ENCODE measurements at places on chromosomes 1 and 21. TPM values are rescaled to one million over a fixed set of nuclear protein-coding genes. Genes with fewer than 3 reads are reported as not detected.

DNA sequence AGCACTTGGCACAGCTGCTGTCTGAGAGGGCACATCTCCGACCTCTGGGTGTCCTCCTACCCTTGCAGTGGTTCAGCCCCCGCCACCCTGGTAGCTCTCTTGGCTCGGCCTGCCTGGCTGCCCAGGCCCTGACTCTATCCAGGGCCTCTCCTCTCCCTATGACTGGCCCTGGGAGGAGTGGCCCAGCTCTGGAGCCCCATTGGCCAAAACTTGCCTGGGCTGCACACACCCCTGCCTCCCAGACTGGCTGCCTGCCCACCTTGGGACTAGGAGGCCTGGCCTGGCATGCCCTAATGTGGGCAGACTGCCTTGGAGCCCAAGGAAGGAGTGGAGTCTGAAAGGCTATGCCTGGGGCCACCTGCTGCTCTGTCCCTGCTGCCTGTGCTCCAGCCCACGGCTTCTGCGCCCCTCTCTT lies 33.6 kb downstream of the ACOT11 start:
- H3K27me3 ChIP-seq: no peaks in the 10 kb centered on the region
- no peaks in the 10 kb centered on the region for H3K4me1 ChIP-seq
- no peak for DNase-seq
- H3K27ac ChIP-seq: no peak overlapping the region
- no peak overlapping the region for H3K4me3 ChIP-seq
- H3K36me3 ChIP-seq: no peaks in the 10 kb centered on the region

DNA sequence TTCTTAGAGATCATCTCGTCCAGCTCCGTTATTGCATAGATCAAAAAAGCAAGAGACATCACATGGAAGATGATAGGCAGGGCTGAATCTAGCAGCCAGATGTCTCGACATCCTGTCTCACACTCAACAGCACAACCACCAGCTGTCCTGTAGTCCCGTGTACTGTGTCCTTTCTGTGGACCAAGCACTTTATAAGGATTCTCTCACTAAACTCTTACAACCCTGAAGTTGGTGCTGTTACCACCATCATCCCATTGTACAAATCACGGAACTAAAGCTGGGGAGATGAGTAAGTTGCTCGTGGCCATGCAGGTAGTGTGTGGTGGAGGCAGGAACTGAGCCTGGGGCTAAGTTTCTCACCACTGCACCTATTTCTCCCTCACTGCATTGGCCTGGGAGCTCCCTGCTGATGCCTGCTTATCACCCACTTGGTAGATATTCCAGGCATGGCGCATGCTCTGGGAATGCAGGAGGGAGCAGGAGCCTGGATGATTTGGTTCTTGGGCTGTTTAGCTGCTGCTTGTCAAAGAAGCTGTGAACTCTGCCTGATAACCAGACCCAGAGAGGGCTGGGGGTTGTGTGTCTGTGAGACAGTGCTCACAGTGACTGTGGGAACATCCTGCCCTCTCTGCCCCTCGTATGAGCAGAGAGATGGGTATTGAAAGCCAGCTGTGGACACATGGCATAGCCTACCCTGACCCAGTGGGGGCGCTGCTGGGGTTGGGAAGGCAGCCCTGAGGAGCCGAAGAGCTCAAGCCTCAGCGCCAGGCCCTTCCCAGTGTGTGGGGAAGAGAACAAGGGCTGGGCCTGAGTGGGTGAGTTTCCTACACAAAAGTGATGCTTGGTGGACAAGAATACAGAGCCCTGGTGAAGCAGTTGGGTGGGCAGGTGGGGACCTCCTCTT lies 13.6 kb downstream of the PPFIA4 start:
- DNase-seq: no peak
- peaks cover 7% of the 10 kb centered on the region for H3K4me1 ChIP-seq
- H3K27ac ChIP-seq: no peak overlapping the region
- no peaks in the 10 kb centered on the region for H3K36me3 ChIP-seq

- H3K36me3 ChIP-seq: no peaks in the 10 kb centered on the region
- no peak overlapping the region for H3K4me3 ChIP-seq
- DNase-seq: no peak
- H3K4me1 ChIP-seq: no peaks in the 10 kb centered on the region
- H3K27me3 ChIP-seq: peaks cover 78% of the 10 kb centered on the region
Observed at GRCh38 chr1:212518188-212519054, 85.7 kb downstream of the NENF start.

GRCh38 chr1:85196358-85196757 lies 4.5 kb downstream of the SYDE2 start:
- no peak overlapping the region for H3K4me3 ChIP-seq
- no peak overlapping the region for H3K27ac ChIP-seq
- H3K27me3 ChIP-seq: no peaks in the 10 kb centered on the region
- DNase-seq: no peak
- peaks cover 4% of the 10 kb centered on the region for H3K4me1 ChIP-seq

DNA sequence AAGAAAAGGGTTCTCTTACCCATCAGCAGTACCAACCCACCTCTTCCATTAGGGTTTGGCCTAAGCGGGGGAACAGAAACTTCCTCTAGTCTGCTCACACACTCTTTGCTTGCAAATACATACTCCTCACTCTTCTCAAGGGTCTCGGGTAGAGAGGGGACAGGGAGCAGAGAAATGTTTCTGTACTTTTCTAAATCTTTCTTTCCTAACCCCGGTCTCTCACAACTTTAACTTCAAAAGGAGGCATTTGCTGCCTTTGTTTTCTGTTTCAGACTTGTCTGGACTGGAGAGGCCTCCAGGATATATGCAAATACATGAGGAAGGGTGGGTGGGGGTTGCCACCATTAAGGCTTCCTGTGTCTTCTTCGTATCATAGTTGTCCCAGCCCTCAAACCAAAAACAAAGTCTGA lies 10.5 kb upstream of the LAX1 start:
- peak; percentile 62 for DNase-seq
- H3K4me3 ChIP-seq: peak overlapping the region; percentile 7
- H3K27me3 ChIP-seq: no peaks in the 10 kb centered on the region
- H3K27ac ChIP-seq: peak overlapping the region; percentile 96
- peaks cover 25% of the 10 kb centered on the region for H3K4me1 ChIP-seq
- H3K36me3 ChIP-seq: no peaks in the 10 kb centered on the region

DNA sequence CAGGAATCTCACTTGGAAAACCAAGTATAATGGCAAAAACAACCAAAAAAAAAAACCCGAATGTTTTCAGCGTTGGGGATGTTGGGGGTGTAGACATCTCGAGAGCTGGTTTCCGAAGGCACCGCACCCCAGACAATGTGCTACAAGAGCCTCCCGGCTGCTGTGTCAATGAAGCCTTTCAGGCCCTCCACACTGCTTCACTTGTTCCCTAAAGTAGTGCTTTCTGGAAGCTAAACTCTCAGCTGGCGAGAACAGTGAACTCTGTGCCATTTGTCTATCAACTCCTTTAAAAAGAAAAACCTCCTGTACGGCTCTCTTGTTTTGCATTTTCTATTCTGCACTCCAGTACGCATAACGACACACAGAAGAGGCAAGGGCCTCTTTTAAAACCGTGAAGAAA lies 32.5 kb downstream of the PLEKHO1 start:
- H3K4me3 ChIP-seq: no peak overlapping the region
- H3K36me3 ChIP-seq: no peaks in the 10 kb centered on the region
- no peaks in the 10 kb centered on the region for H3K27me3 ChIP-seq
- H3K27ac ChIP-seq: no peak overlapping the region

- H3K4me3 ChIP-seq: peak overlapping the region; percentile 62
- peak overlapping the region; percentile 23 for H3K27ac ChIP-seq
- no peaks in the 10 kb centered on the region for H3K4me1 ChIP-seq
- peaks cover 10% of the 10 kb centered on the region for H3K27me3 ChIP-seq
- H3K36me3 ChIP-seq: no peaks in the 10 kb centered on the region
Observed at GRCh38 chr1:37602750-37603694, 7.3 kb upstream of the GNL2 start.

The CASQ1 gene
- polyA plus RNA-seq: not detected

The C1orf141 gene
- not detected for polyA plus RNA-seq

DNA sequence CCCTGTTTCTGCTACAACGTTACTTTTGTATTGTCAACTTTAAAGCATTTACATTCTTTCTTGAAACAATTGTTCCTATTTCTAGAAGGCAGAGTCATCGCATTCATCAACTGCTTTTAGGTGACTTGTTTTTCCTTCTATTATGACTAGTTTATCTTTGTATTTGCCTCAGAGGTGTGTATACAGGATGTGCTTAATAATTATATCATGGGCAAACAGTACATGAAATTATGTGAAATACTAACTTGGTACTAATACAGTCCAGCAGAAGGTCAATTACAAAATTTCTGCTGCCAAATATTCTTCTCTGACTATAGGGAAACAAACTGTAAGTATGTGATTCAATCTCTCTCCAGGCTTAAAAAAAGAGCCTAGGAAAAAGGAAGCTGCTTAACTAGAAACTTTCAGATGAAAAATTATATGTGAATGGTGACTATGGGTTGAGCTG lies 101.6 kb downstream of the C4BPA start:
- no peak overlapping the region for H3K4me3 ChIP-seq
- no peak for DNase-seq
- H3K27ac ChIP-seq: no peak overlapping the region

- no peak overlapping the region for H3K27ac ChIP-seq
- DNase-seq: no peak
- peaks cover 5% of the 10 kb centered on the region for H3K4me1 ChIP-seq
- peaks cover 26% of the 10 kb centered on the region for H3K27me3 ChIP-seq
- no peaks in the 10 kb centered on the region for H3K36me3 ChIP-seq
- no peak overlapping the region for H3K4me3 ChIP-seq
Observed at GRCh38 chr1:121417325-121417923, 232.6 kb downstream of the SRGAP2C start.

- H3K4me1 ChIP-seq: no peaks in the 10 kb centered on the region
- no peak overlapping the region for H3K27ac ChIP-seq
- DNase-seq: no peak
- no peaks in the 10 kb centered on the region for H3K27me3 ChIP-seq
Observed at GRCh38 chr1:197041486-197042353, 25.3 kb downstream of the F13B start.

- peak overlapping the region; percentile 65 for H3K27ac ChIP-seq
- no peak overlapping the region for H3K4me3 ChIP-seq
- no peak for DNase-seq
- H3K4me1 ChIP-seq: no peaks in the 10 kb centered on the region
- H3K36me3 ChIP-seq: peaks cover 26% of the 10 kb centered on the region
Observed at GRCh38 chr1:40772146-40772955, 11.2 kb upstream of the KCNQ4 start.

- no peak for DNase-seq
- H3K4me1 ChIP-seq: peaks cover 45% of the 10 kb centered on the region
- peak overlapping the region; percentile 77 for H3K27ac ChIP-seq
- H3K27me3 ChIP-seq: no peaks in the 10 kb centered on the region
- H3K36me3 ChIP-seq: peaks cover 16% of the 10 kb centered on the region
Observed at GRCh38 chr1:112636597-112637253, 17.1 kb downstream of the CAPZA1 start.

DNA sequence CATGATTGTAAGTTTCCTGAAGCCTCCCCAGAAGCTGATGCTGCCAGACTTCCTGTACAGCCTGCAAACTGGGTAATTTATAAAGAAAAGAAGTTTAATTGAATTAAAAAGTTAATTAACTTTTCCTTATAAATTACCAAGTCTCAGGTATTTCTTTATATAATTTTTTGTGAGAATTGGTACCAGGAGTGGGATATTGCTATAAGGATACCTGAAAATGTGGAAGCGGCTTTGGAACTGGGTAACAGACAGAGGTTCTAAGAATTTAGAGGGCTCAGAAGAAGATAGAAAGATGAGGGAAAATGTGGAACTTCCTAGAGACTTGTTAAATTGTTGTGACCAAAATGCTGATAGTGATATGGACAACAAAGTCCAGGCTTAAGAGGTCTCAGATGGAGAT lies 163.1 kb downstream of the PTPRU start:
- no peaks in the 10 kb centered on the region for H3K36me3 ChIP-seq
- no peak overlapping the region for H3K27ac ChIP-seq
- H3K4me1 ChIP-seq: no peaks in the 10 kb centered on the region
- peaks cover 7% of the 10 kb centered on the region for H3K27me3 ChIP-seq
- no peak for DNase-seq

GRCh38 chr1:226125831-226126230 lies 60.7 kb downstream of the ACBD3 start:
- no peak for DNase-seq
- peak overlapping the region; percentile 72 for H3K27ac ChIP-seq
- no peaks in the 10 kb centered on the region for H3K36me3 ChIP-seq
- H3K4me3 ChIP-seq: peak overlapping the region; percentile 84

The B3GALT5 gene
- polyA plus RNA-seq: not detected

The FGGY gene
- 6.1 TPM for polyA plus RNA-seq

GRCh38 chr1:167435484-167435883 lies 82.8 kb downstream of the CD247 start:
- H3K27ac ChIP-seq: no peak overlapping the region
- H3K36me3 ChIP-seq: no peaks in the 10 kb centered on the region
- H3K27me3 ChIP-seq: peaks cover 12% of the 10 kb centered on the region
- peaks cover 43% of the 10 kb centered on the region for H3K4me1 ChIP-seq
- no peak for DNase-seq

The SPRR3 gene
- not detected for polyA plus RNA-seq

The AMY2B gene
- polyA plus RNA-seq: 2.7 TPM

- H3K36me3 ChIP-seq: no peaks in the 10 kb centered on the region
- no peak overlapping the region for H3K4me3 ChIP-seq
- no peak for DNase-seq
- H3K27ac ChIP-seq: no peak overlapping the region
- H3K27me3 ChIP-seq: no peaks in the 10 kb centered on the region
Observed at GRCh38 chr1:196481616-196482015, 126.6 kb downstream of the KCNT2 start.

- no peaks in the 10 kb centered on the region for H3K4me1 ChIP-seq
- no peak overlapping the region for H3K4me3 ChIP-seq
- H3K27me3 ChIP-seq: no peaks in the 10 kb centered on the region
- H3K36me3 ChIP-seq: no peaks in the 10 kb centered on the region
- no peak overlapping the region for H3K27ac ChIP-seq
- no peak for DNase-seq
Observed at GRCh38 chr1:98559291-98559690, 102.2 kb upstream of the SNX7 start.

GRCh38 chr1:205049479-205049878 lies 6.5 kb downstream of the CNTN2 start:
- H3K27me3 ChIP-seq: peaks cover 43% of the 10 kb centered on the region
- no peak overlapping the region for H3K4me3 ChIP-seq
- no peak for DNase-seq
- no peak overlapping the region for H3K27ac ChIP-seq

DNA sequence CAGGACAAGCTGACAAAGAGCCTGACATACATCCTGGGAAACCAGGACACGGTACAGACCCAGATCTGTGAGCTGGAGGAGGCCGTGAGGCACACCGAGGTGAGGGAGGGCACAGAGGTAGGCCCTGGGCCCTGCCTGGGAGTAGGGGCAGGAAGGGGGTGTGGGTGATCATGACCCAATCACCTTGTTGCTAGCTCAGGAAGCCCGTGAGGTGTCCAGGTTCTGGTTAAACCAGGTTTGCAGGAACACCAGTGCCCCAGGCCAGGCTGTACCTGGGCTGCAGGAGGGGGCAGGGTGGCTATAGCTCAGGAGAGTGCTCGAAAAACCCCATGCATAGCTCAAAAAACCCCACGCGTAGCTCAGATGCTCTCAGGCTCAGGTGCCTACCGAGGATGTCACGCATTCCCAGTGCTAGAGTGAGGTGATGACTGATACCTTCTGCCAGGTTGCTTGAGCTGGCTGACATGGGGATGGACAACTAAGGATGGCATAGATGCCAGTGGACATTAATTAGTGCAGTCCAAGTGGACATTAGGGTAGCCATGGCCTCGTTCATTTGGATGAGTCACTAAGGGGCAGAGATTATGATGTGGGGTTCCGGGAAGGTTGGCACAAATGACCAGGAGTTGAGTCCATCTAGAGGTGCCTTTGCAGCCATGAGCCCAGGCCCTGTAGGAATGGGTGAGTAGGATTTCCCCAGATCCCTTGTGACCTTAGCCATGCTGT lies 3.7 kb downstream of the TRIM46 start:
- DNase-seq: no peak
- H3K4me3 ChIP-seq: peak overlapping the region; percentile 76
- no peak overlapping the region for H3K27ac ChIP-seq
- H3K36me3 ChIP-seq: no peaks in the 10 kb centered on the region
- peaks cover 35% of the 10 kb centered on the region for H3K4me1 ChIP-seq

The IVL gene
- polyA plus RNA-seq: not detected
